ENCODE measurements at places on chromosomes 7 and 10.

- no peak for DNase-seq
These were observed 482 bp downstream of the CCDC6 start for GRCh38 chr10:59905731-59906416.

- DNase-seq = no peak
These were observed 9.4 kb upstream of the PPP2R2D start for GRCh38 chr10:131891196-131891928.

DNA sequence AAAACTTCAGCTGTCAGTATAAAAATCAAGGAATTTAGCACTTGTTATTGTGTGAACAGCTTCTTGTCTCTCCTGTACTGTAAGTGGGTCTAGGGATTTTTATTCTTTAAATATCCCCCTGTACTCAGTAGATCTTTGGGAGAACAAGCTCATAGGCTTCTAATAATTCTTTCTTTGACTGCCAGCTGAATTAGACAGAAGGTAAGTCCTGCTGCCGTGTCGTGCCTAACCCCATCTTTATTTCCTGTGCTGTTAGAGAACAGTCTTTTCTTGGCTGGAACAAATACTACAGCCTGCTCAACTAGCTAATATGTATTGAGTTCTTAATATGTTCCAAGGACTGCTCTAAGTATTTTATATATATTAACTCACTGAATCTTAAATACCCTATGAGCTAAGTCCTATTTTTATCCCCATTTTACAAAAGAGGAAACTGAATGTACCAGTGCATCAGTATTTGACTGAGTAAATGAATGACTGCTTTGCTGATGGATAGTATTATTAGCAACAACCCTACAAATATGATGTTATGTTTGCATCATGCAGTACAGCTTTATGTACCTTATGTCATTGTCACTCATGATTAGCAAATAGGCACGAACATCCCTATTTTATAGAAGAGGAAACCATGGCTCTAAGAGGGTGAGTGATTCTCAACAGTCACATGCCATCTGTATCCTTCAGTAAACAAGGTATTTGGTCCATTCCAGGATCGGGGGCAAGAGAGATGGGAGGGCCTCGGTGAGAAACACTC, 5.5 kb upstream of the DUSP5 start:
- no peak for DNase-seq

- peak; percentile 89 for DNase-seq
These were observed 72.8 kb downstream of the CCNY start for GRCh38 chr10:35409094-35409582.

- no peak for DNase-seq
These were observed 124.6 kb downstream of the IMMP2L start for GRCh38 chr7:111437736-111438135.
